ENCODE measurements at places on chromosomes 2 and 18.

DNA sequence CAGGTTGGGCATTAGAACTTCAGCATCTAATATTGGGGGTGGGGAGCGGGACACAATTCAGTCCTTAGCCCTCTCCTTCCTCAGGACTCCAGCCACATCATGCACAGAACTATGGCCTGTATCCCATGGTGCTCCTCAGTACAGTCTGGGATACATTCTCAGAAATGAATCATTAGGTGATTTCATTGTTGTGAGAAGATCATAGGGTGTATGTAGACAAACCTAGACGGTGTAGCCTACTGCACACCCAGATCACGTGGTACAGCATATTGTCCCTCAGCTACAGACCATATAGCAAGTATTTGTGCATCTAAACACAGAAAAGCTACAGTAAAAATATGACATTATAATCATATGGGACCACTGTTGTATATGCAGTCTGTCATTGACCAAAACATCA lies 23.2 kb upstream of the IMP4 start:
- no peak for DNase-seq

- no peak for DNase-seq
Observed at GRCh38 chr2:8115966-8116365, 565.9 kb upstream of the ID2 start.

DNA sequence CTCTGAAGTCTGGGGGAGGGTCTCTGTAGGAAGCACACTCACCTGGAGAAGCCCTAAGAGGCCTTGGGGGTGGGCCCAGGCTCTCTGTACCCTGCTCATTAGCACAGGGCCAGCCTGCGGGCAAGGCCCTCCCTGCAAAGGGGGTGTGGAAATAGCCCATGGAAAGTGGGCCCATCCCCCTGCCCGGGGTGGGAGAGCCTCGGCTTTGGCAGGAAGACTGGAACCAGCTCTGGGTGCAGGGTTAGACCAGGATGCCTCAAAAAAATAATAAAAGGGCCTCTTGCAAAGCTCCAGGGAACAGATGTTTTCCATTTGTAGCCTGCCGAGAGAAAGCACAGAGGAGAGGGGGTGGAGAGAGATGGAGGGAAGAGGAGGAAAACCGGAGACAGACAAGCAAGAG lies 98.7 kb downstream of the STPG4 start:
- no peak for DNase-seq

DNA sequence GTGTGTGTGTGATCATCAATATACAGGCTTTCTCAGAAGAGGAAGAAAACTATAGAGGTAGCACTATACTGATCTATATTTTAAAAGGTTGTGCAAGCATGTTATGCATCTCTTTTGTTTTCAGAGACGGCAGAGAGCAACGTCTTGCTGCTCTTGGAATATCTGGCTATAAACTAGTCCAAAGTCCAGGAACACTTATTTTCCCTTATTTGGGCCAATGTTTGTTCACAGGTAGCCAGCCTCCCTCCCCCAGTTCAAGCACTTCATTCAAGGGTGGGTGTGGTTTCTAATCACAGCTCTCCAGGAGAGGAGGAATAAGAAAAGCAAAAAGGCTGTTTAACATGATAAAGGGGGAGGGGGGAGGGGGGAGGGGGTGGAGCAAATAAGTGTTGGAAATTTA lies 4.2 kb downstream of the FZD5 start:
- no peak for DNase-seq

DNA sequence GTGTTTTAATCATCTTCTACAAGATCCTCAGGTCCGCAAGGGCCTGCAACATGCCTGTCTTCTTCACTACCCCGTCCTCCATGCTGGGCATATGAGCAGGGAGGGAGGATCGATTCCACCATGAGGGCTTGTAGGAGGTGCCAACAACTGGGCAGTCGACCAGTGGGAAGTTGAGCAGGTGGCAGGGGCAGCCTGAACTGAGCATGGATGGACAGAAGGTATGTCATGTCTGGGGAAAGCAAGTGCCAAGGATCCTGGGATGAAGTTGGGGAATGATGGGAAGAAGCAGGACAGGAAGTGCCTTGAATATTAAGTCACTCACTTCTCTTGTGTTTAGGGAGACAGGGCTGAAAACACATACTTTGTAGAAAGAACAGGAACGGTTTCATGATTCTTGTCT lies 44.7 kb downstream of the CTIF start:
- DNase-seq, result no peak

DNA sequence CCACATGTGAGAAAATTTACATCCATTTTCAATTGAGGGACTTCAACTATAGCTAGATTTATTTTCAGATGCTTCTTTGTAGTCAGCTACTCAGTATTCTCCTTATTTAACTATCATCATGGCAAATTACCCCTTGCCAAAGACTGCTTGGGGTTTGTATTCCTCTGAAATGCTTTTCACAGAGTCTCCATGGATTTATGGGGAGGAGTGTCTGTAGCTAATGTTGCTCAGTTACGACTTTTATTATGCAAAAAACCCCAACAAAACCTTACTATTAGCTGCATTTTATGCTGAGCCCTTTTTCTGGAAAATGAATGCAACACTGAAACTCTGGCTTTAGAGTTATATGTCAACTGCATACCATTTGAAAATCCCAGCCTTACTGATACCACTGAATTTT lies 78.6 kb downstream of the RFTN2 start:
- DNase-seq, result no peak

DNA sequence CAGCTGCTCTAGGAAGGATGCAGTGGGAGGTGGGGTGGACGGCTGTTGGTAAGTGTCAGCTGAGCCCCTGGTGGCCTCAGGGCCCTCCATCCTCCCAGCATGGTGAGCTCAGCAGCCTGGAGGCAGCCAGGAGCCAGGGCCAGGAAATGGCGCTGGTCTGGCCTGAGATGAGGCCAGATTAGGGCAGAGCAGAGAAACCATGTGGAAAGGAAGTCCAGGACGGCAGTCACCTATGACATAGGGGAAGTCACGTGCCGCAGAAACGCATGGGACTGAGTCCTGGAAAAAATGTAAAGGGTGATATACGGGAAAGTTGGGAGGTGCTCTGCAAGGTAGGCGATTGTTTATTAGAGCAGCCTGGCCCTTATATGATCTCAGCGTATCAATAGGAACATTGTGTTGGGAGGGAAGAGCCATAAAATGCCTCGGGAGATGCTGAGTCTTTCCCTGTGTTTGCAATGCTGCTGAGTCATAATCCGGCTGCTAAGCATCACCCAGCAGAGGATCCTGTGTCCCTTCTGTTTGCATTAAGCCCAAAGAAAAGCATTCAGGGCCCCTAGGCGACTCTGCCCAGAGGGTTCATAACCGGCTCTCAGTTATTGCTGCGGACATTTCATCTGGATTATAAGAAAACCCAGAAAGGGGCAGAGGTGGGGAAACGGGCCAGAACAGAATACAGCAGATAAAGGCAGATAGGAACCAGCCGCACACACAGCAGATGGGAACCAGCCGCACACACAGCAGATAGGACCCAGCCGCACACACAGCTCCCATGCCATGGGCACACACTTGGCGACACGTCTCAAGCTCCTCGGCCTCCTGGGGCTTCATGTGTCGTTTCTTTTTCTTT lies 30.3 kb upstream of the B3GNT7 start:
- DNase-seq, result no peak

- no peak for DNase-seq
Observed at GRCh38 chr2:177888581-177888980, 184.0 kb downstream of the PDE11A start.

DNA sequence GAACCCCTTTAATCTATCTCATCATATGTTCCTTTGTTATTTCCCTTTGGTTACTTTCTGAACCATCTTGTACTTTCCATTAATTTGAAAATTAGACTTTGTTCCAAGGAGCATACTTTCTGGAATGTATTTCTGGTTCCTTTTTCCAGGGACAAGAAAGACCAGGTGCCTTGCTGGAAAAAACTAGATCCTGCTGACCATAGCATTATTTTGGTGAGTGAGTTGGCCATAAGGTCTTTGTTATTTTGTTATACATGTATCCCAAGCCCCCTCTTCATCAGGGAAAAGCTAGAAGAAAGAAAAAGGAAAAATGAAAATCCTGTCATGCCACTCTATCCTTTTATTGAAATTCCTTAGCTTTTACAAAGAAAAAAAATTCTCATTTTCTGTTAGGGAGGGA lies 228.1 kb upstream of the TFPI start:
- no peak for DNase-seq

GRCh38 chr2:127032621-127033020 lies 74.3 kb downstream of the BIN1 start:
- DNase-seq, result no peak

GRCh38 chr2:199659207-199659606 lies 191.8 kb downstream of the FTCDNL1 start:
- DNase-seq, result no peak

GRCh38 chr2:82652117-82652516 lies 1807.0 kb downstream of the SUCLG1 start:
- no peak for DNase-seq

DNA sequence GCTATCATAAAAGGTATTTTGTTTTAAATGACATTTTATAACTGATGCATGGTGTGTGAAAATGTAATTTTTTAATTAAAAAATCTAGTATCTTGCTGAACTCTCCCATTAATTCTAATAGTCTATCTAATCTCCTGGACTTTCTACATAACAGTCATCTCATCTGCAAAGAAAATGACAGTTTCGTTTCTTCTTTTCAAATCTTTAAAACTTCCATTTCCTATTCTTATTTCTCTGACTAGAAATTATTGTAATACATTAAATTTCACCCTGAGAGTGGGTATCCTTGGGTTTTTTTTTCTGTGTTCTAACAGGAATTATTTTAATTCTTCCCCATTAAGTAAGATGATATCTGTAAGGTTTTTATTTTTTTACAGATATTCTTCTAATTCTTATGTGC lies 120.1 kb downstream of the KCNF1 start:
- no peak for DNase-seq

- no peak for DNase-seq
Observed at GRCh38 chr18:75041586-75041985, 167.4 kb downstream of the PTGR3 start.

- DNase-seq, result no peak
Observed at GRCh38 chr2:8298783-8299182, 383.1 kb upstream of the ID2 start.

GRCh38 chr18:2169656-2170055 lies 401.6 kb downstream of the METTL4 start:
- no peak for DNase-seq

- no peak for DNase-seq
Observed at GRCh38 chr18:43267818-43268217, 9.5 kb downstream of the SYT4 start.

DNA sequence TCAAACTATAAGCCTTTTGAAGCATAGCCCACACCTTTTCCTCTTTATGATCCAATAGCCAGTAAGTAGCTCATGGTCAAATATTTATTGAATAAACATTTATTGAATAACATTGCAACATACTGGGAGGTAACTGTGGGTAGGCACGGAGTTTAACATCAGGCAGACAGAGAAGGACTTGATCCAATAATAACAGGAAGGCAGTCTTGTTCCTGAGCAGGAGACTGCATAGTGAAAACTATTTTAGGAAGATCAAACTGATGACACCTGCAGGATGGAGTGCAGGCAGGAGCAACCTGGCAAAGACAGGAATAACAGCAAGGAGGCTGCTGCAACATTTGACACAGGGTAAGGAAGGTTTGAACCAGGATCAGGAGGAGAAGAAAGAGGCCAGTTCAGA lies 3.1 kb upstream of the DCTN1 start:
- DNase-seq, result no peak

- DNase-seq, result no peak
Observed at GRCh38 chr2:52308156-52308555, 1276.2 kb upstream of the NRXN1 start.

Measured in activated T-helper 1 cell treated with Interleukin-2 at 50 U/mL for 16 hours (primary cell).